ENCODE measurements at places on chromosomes 6 and 20.

GRCh38 chr20:62321521-62321948, 18.7 kb downstream of the ADRM1 start:
- no peak for DNase-seq

GRCh38 chr6:91407706-91408105, 820.8 kb upstream of the MAP3K7 start:
- peak; percentile 31 for DNase-seq

DNA sequence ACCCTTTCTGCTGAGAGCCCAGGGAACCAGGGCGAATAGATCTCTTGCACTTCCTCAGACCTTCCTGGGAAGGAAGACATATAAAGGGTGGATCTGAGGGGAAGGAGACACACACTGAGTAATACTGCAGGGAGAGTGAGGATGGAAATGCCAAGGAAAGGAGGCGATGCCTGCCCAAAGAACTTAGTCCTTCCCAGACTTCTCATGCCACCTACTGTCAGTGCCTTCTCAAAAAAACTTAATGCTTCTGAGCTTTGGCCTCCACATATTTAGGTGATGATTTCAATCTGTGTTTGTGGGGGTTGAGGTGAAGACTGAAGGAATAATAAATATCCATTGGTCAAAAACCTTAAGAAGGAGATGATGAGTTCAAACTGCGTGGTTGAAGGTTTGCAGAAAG, 9.7 kb downstream of the BTN3A1 start:
- DNase-seq: no peak

DNA sequence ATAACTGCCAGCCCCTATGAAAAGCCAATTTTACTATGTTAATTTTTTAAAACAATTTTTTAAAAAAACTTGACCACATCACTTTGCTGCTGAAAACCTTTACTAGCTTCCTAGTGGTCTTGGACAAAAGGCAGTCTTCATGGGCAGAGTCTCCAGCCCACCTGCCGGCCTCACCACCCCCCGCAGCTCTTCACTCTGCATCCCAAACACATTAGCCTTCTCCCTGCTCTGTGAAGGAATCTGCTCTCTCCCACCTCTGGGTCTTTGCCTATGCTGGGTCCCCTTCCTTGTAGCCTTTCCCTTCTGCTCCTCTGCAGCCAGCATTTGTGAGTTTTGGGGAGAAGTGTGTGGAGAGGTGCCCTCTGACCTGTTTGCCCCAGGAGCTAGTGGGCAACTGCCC, 170.7 kb upstream of the MLN start:
- DNase-seq: no peak

DNA sequence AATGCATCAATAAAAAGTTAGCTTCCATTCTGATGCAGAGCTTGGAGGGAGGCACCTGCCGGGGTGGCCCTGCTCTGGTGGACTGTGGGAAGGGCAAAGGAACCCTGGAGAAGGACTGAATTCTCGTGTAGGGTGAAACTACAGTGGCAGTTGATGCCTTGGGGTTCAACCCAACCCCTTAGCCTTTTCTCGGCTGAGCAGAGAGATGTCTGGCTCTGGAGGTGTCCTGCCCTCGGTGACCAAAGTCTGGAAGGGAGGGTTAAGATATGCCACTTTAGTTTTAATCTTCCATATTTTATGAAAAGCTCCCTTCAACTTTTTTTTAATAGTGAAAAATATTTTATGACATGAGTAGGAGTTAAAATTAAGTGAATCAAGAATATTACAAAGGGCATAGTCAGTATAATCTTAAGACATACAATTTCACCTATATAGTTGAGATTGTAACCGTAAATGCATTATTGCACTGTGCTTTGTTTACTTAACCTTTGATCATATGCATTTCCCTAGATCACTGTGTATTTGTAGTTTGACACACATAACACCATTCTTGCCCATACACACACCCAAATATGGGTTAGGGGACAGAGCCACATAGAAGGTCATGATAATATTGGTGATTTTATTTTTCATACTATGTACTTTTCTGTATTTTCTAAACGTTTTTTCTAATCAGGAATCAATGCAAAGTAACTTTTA, 179.6 kb downstream of the MCHR2 start:
- DNase-seq: no peak

DNA sequence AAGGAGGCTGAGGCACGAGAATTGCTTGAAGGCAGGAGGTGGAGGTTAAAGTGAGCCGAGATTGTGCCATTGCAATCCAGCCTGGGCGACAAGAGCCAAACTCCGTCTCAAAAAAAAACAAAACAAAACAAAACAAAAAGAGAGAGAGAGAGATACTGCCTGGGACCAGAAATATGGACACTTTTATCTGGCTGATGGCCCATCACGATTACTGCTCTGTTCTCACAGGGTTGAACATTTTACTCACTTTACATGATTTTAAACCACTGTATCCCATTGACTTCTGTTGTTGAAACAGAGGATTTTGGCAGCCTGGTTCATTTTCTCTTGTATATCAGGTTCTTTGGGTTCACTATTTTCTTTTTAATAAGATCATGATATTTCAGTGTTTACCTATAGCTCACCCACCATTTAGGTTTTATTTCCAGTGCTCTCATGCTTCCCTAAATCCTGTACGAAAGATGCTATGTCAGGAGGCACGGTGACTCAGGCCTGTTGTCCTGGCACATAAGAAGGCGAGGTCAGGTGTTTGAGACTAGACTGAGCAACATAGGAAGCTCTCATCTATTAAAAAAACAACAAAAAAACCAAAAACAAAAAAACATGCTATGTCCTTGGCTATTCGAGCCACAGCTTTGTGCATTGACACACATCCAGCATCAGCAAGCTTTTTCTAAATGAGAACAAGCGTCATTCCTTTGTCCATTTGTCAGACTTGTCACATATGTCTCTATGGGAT, 34.5 kb upstream of the RREB1 start:
- no peak for DNase-seq

- no peak for DNase-seq
Measured at GRCh38 chr20:33311011-33311410, 28.0 kb downstream of the BPIFB1 start.

DNA sequence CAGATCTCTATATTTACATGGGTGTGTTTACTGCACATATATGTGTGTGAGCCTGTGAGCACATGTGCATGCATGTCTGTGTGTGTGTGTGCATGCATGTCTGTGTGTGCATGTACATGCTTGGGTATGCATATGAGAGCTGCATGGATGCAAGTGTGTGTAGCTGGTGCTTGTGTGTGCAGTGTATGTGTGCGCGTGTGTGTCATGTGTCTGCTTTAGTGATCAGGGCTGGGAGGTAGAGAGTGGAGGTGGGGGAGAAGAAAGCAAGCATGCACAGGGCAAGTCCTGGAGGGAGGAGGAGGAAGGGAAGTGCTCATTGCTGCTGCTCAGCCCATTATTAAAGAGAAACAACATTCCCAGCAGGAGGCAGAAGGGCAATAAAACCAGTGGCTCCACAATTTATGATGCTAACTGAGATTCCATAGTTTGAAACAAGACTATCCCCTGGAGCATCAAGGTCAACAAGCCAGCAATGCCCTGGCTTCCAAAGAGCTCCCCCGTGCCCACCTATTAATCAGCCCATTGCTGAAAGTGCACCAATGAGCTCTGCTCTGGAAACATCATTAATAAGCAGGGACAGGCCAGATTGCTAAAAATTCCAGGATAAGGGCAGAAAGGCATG, 414.0 kb downstream of the MAFB start:
- DNase-seq: no peak

DNA sequence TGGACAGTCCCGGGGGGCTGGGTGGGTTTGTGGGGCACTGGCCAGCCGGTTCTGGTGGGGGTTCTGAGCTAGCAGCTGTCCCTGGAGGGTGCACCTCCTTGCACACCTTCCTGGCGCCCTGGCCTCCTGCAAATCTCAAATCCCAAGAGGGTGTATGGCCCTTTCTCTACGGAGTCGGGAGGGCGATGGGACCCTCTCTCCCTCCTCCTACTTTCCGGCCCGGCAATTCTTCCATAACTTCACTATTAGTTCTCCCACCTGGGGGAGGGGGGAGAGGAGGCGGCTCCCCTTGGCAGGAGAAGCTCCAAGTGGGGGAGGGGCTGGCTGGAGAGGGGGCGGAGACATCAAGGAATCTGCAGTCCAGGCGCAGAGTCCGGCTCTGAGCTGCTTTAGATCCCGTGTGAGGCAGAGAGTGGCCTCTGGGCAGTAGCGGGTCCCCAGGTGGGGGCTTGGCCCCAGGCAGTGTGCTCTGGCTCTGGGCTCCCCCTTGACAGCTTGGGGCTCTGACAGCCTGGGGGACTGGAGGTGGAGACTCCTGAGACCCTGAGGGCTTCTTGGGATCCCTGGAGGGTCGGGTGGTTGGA, 1.4 kb upstream of the LAMA5 start:
- DNase-seq: no peak

- DNase-seq: no peak
Measured at GRCh38 chr20:39716796-39717341, 754.7 kb downstream of the DHX35 start.

DNA sequence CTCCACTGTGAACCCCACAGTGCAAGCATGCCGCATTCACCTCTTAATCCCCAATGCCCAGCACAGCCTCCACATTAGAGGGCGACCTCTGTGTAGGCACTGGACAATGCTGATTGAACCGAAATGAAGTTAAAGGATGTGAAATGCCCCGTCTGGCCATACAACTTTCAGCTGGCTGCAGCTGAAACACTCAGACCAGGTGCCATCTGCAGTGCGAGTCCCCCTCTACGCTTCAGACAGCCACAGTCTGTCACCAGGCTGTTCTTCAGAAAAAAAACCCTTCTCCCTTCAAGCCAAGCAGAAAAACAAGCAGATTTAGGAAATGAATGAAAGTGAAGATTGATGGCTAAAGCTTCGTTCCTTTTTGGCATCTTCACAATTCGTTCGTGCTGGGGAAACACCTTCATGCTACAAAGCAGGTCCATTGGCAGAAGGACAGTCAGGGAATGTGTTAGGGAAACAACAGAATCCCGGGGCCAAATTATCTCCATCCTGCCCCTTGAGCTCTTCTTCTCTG, 44.7 kb downstream of the TNFAIP3 start:
- no peak for DNase-seq

All from NCI-H526 treated with DMSO at 0.1 percent for 48 hours (cell line).